ENCODE measurements at places on chromosomes 6 and 20. TPM values are rescaled to one million over a fixed set of nuclear protein-coding genes. Genes with fewer than 3 reads are reported as not detected.

- no peak for DNase-seq
Measured at GRCh38 chr6:34289137-34289536, 40.3 kb upstream of the SMIM29 start.

DNA sequence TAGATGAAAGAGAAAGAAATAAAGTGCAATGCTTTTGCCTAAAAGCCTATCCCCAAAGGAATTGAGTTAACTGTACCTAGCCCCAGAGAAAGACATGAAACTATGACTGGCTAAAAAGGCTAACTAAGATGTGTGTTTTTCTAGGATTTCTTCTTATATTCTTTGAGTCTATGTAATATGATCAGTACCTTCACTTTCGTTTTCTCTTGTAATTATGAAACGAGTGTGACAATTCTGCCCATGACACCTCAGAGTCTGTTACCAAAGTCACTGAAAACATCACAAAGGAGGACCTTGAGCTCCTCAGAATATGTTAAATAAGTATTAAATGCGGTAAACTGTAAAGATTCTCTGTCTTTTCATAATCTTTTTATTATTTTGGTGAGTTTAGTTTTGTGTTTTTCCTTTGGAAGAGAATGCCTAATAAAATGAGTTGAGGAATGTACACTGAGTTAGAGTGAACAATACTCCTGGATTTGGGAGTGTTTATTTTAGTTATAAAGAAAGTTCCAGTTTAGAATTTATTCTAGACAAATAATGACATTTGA is 141.3 kb downstream of the FUT9 start:
- no peak for DNase-seq

GRCh38 chr20:4134861-4135379 is 119.6 kb upstream of the RNF24 start:
- no peak for DNase-seq

DNA sequence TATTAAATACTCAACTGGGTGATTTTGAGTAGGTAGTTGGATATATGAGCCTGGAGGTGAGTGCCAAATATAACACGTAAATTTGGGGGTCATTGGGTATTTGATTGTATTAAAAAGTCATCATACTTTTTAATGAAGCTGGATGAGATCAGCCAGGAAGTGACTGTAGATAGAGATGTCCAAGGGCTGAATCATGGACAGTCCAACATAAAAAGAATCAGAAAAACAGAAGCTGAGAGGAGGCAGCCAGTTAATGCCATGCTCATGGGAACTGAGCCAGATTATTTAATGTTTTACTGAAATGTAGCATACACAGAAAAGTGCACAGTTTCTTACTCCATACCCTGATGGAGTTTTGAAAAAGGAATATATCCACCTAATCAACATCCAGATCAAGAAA is 435.5 kb upstream of the PLCB4 start:
- DNase-seq = peak; percentile 56

DNA sequence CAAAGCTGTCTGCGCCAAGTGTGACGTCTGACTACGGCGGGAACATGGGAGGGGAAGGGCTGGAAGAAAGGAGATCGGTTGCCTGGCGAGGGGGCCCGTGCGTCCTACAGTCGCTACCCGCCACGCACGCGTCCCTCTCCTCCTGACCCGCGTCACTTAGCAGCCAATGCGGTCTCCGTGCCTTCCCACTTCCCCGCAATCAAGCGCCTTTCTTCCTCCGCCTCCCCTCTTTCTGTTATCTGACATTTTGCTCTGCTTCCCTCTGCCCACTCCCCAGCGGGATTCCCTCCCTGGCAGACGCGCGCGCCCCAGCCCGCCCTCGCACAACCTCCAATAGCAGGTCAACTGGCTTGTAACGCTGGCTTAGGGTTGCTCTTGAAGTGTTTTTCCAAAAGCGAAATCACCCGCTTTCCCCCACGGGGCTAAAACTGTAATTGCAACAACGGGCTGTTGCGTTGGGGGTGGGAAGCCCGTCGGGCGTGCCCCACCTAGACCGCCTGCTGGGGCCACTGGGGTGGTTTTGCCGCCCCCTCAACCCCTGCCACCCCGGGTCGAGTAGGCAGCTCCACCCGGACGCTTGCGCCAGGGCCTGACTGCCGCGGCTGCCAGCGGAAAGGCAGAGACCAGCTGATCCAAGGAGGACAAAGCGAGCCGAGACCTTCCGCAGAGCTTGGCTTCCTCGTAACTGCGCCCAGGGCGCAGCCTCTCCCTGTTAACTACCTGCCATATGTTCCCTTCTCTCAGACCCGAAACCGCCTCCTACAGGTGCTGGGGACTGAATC is 6.2 kb upstream of the SOX4 start:
- DNase-seq = peak; percentile 78

DNA sequence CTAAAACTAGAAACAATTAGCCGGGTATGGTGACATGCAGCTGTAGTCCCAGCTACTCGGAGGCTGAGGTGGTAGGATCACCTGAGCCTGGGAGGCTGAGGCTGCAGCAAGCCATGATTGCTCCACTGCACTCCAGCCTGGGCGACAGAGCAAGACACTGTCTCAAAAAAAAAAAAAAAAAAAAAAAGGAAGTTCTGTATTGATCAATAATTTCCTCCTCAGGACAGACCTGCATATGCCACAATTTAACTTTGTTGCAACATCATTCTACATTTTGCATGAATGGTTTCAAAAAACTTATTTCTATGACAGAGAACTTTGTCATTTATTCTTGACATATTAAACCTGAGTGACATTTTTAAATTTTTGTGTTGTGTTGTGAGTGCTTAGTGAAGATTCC is 5.5 kb downstream of the DNAJC5 start:
- DNase-seq = no peak

DNA sequence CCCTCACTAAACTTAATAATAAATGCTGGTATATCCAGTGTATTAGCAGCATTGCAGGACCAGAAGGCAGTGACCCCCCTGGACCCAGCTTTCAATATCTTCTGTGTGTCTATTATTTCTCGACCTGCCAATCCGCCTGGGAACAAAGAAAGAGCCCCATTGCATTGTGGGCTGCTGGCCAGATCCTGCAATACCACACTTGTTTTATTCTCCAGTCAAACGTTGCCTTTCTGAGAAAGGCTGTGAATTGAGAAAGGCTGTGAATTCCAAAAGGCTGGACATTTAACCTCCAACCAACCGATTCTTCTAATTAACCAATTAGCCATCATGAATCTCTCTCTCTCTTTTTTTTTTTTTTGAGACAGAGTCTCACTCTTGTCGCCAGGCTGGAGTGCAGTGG is 1.5 kb upstream of the MTO1 start:
- DNase-seq = no peak

- DNase-seq = peak; percentile 15
Measured at GRCh38 chr20:6703656-6704055, 63.8 kb upstream of the BMP2 start.

DNA sequence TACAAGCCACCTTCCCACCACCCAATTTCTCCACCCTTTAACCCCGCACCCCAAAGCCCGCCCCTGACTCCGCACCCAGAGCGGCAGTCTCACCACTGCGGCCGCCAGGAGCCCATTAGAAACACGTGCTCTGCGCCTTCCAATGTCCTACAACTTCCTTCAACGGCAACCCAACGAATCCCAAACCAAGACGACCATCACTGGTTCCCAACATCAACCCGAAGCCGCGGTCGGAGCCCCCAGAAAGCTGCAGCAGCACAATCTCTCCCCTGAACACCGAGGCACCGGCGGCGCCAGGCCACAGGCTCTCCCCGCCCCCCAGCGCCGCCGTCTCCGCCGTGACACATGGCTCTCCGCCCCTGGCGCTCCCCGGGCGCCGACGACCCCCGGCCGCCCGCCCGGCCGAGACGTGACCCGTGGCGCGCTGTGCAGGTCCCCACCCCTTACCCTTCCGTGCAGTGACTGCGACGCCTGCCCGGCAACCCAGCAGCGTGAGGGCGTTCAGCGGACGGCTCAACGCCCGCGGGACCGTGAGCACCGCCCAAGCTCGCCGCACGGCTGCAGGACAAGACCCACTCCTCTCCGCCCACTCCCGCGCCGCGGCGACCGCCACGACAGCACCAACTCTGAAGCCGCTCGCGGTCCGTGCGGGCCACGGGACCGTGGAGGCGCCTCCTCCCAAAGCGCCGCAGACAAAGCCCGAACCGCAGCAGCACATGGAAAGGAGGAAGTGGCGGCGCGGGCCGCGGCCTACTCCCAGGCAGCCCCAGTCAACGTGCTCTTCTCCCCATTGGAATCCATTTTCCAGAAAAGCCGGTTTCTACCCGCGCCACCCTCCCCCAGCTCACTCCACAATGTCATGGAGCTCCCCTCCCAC is 551 bp downstream of the SYNCRIP start:
- peak; percentile 58 for DNase-seq

GRCh38 chr6:154301839-154302752 is 54.5 kb downstream of the IPCEF1 start:
- DNase-seq = no peak

The GSTA2 gene
- total RNA-seq = not detected

The GABRR1 gene
- total RNA-seq = not detected

The FNDC11 gene
- total RNA-seq = 2.6 TPM

The DNAH8 gene
- not detected for total RNA-seq
